IMR-90 (cell line): ENCODE measurements at places on chromosomes 11 and 22.

DNA sequence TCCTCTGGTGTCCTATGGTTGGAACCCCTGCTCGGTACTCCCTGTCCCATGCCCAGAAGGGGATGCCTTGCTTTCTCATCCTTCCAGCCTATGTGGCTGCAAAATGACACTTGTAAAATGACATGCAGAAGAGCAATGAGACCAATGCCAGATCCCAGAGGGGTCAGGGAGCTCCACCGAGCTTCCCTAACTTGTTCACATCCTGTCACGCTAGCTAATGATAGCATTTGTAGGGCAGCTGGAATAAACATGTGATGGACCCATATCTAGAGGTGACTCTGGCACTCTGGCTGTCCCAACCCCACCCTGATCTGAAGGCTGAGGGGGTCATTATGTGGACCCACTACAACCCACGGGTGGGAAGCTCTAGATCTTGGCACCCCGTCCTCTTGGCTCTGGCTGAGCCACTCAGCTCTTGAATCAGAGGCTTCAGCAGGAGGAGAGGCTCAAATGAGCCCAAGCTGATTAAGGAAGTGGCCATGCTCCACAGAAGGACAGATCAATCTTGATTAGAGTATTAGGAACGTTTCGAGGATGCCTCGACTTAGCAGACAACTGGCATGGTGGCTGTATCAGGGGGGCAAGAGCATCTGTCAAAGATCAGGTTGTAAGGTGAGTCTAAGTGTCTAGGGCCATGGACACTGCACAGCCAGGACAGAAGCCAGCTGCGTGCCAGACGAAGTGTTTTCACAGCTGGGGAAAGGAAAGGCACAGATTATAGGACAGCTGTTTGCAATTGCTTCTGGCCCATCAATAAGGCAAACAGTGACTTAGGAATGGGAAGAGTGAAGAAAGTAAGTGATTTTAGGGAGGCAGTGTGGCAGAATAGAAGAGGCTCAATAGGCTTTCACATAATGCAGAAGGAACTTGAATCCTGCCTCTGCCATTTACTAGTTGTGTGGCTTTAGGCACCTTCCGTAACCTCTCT, 182.8 kb downstream of the KIRREL3 start:
- no peak for DNase-seq

DNA sequence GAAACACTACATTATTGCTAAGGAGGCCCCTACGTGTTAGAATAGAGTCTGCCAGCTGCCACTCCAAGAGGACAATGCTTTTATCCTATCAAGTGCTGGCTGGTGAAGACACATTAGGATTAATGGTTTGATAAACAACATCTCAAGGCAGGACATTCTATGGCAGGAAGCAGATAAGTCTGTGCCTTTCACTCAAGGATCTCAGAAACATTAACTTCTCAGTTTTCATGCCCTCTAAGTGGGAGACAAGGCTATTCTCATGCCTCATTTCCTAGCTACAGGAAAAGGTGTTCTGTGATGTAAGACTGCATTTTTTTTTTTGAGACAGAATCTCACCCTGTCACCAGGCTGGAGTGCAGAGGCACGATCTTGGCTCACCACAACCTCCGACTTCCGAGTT, 23.5 kb upstream of the TIMP3 start:
- DNase-seq, result no peak

DNA sequence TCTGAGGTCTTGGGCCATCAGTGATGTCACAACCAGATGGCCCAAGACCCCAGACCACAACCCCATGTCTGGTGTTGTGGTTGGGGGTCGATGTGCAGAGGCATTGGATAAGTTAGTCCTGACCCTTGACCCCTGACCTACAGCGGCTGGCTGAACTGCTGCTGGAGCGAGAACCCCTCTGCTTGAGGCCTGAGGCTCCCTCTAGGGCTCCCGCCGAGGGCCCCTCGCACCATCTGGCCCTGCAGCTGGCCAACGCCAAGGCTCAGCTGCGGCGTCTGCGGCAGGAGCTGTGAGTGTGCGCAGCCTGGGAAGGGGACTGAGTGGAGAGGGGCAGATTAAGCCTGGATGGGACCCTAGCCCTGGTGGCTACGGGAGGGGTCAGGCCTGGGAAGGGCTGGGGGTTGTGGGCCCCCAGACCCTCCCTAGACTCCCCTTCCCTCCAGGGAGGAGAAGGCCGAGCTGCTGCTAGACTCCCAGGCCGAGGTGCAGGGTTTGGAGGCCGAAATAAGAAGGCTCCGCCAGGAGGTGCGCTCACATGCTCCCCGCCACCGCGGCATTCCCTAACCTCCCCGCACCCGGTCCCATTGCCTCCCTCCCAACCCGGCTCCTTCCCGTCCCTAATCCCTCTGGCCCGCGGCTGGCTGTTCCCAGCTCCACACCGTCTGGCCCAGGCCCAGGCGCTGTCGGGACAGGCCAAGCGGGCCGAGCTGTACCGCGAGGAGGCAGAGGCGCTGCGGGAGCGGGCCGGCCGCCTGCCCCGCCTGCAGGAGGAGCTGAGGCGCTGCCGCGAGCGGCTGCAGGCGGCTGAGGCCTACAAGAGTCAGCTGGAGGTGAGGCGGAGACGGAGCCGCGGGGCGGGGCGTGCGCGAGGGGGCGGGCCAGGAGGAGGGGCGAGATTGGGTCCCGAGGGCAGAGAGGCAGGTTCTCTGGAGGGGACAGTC, 2.1 kb downstream of the CCDC88B start:
- peak; percentile 81 for DNase-seq

DNA sequence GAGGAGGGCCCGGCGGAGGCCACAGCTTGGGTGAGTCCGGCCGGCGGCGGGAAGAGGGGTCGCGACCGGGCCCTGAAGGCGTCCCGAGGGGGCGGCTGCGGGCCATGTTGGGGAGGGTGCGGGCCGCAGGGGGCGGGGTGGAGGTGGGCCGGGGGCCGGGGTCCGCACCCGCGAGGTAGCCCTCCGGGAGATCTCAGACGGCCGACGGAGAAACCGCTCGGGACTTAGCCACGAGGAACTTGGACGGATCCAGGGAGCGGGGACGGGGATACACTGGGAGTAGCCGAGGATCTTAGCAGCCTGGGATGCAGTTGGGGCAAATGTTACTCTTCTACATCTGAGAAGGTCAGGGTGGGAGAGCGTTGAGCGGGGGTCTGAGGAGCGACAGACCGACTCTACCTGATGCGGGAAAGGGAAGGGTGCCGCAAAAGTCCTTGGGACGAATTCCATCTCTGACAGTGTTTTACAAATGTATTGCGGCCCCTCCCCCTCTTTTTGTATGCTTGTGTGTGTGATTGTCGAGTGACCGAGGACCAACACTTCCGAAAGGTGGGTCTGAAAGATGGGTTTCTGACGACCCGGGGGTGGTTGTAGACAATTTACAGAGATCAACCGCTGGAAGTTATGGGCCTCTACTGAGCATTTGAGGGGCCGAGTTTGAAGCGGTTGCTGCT, 658 bp downstream of the STIP1 start:
- DNase-seq, result peak; percentile 2

- no peak for DNase-seq
These were observed 222.8 kb downstream of the DDX10 start for GRCh38 chr11:108887436-108888238.

- peak; percentile 29 for DNase-seq
These were observed 123.6 kb downstream of the TRIM44 start for GRCh38 chr11:35786188-35786587.

DNA sequence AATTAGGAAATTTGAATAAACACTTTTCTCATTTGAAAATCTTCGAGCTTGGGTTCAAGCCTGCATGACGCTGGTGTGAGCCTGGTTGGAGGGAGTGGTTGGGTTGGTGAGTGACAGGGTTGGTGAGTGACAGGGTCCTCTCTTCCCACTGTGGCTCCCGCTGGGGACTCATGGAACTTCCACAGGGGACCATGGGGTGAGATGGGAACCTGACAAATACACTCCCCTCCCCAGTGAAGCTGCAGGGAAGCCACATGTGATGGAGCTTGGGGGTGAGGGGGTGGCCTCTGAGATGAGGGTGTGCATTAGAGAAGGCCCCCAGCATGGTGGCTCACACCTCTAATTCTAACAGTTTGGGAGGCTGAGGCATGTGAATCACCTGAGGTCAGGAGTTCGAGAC, 66.8 kb downstream of the RTL6 start:
- DNase-seq, result no peak
